ENCODE measurements at places on chromosomes 12 and 14.

- no peak for DNase-seq
Measured at GRCh38 chr12:2052826-2053678, at the start of gene CACNA1C. Gene CACNA1C, plus strand, starts transcription at chr12:2052987. Its CDS starts 576 bp downstream, at chr12:2053563.

GRCh38 chr12:85441741-85442140 is 161.7 kb downstream of the ALX1 start:
- no peak for DNase-seq

DNA sequence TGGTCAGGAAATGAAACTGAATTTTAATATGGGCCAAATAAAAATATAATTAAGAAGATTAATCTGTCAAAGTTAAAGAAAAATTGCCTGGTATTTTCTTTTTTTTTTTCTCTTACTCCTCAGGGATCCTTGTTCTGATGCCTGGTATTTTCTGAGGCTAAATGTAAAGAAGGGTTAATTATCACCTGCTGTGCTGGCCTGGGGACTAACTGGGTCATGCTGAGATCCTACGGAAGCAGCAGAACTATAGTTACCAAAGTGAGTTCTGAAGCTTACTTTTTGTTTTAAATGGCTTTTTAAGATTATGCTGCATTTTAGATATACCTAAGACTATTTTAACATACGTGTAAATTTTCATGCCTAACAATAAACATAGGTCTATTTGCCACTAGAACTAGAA is 23.3 kb downstream of the ZC2HC1C start:
- DNase-seq: no peak

DNA sequence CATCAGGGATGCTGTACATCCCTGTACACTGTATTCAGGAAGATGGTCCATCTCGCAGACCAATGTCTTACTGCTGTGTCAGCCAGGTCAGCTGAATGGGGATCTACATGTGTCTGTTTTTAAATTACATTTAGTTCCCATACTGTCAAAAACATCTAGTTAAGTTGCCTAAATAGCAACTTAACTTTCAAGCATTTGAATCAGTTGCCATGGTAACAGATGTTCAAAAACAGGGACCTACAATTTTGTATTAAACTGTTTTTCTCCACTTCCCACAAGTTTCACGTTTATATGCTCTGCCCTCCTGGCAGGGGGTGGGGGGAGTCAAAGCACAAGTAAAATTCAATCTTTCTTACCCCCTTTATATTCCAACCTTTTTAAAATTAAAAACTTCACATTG is 38.3 kb downstream of the C12orf42 start:
- no peak for DNase-seq

GRCh38 chr12:107144990-107145389 is 51.6 kb upstream of the CRY1 start:
- DNase-seq: no peak

- no peak for DNase-seq
Measured at GRCh38 chr12:4202487-4202886, 71.1 kb upstream of the CCND2 start.

GRCh38 chr14:105456736-105457617 is 17.6 kb upstream of the CRIP2 start:
- DNase-seq: no peak
